Astrocyte of the spinal cord (primary cell): ENCODE measurements at places on chromosomes 12 and 14.

GRCh38 chr14:101839236-101839635, 77.7 kb downstream of the PPP2R5C start:
- no peak for DNase-seq

DNA sequence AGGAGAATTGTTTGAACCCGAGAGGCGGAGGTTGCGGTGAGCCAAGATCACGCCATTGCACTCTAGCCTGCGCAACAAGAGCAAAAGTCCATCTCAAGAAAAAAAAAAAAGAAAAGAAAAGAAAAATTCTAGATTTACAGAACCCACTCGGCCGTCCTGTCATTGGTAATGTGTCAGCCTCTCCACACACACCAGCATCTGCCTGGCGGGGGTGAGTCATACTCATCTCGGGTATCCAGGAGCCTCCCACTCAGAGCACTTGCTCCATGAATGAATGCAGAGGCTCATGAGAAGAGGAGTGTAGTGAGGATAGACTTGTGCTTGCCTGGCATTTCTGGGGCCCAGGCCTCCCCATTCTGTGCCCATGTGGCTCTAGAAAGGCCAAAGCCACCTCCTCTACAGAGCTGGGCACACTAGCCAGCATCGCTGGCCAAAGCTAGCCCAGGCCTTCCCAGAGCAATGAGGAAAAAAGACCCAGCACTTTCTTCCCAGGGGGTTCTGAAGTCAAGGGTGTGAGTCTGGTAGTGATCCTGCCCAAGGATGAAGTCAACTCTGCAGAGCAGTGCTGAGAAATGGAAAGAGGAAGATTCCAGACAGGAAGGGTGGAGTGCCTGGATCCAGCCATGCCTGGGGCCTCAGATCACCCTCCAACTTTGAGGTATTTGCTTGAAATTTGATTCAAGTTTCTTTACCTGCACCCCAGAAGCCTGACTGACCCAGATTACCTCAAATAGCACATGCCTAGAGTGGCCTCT, 31.2 kb upstream of the KLC1 start:
- DNase-seq, result peak; percentile 86

DNA sequence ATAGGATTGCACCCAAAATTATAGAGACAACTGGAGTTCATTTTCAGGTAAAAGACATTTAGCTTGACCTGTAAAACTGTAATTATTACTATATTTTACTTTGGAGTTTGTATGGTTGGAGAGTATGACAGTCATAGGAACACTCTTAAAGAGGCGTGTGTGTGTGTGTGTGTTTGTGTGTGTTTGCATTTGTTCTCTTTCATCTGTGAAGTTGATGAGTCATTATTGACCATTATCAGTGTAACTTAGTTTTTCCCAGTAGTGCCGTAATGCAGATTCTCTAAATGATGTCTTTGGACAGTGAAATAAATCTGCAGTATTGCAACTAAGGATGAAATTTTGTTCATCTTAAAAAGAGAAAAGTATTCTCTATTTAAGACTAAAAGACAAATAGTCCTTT, 13.0 kb downstream of the WASHC4 start:
- DNase-seq, result peak; percentile 13

DNA sequence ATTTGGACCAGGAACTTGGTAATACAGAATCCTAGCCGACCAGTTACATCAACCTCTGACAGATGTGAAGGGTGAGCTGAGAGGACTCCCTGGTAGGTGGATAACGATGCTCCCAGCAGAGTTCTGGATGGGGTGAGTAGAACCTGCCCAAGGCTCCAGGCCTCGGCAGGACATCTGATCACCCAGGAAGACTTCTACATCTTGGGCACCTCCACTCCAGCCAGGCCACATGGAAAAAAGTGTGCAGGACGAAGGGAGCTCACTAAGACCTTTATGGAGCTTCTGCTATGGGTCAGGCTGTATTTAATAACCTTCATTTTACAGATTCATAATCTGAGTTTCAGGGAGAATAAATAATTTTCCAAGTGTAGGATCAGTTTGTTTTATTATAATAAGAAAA, 1028.7 kb downstream of the BCL11B start:
- no peak for DNase-seq

DNA sequence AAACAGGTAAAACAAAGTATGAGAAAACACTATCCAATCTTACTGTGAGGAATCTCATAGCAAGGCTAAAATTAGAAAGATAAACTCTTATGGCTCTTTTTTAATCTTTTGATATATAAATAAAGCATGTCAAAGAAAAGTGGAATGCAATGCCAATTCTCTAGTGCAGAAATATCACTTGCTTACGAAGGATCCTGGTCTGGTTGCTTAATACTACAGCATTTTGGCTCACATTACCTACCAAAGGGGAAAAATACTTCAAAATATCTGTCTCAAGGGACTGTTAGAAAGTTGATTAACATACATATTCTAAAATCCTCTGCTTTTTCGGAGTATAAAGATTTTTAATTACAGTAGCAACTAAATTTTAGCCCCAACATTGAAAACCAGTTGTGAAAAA, 21.4 kb downstream of the AREL1 start:
- no peak for DNase-seq

- peak; percentile 54 for DNase-seq
Measured at GRCh38 chr12:95653771-95654546, 102.7 kb upstream of the USP44 start.

- DNase-seq, result no peak
Measured at GRCh38 chr12:26918321-26919215, 19.2 kb downstream of the INTS13 start.

DNA sequence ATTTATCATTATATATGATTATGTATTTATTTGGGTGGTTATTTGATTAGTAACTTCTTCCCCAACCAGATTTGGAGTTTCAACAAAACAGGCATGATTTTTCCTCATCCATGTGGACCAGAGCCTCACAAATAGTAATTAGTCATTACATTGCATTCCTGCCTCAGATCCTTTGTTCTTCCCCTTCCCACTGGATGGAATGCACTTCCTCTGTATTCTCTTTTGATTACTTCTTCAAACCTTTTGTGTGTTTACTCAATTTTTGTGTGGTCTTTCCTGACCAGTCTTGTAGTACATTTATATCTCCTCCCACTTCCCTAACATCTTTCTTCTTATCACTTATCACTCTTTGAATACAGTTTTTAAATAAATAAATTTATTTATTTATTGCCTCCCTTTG, 15.5 kb downstream of the SYT1 start:
- no peak for DNase-seq

- no peak for DNase-seq
Measured at GRCh38 chr12:115811045-115811444, 466.4 kb downstream of the MED13L start.

DNA sequence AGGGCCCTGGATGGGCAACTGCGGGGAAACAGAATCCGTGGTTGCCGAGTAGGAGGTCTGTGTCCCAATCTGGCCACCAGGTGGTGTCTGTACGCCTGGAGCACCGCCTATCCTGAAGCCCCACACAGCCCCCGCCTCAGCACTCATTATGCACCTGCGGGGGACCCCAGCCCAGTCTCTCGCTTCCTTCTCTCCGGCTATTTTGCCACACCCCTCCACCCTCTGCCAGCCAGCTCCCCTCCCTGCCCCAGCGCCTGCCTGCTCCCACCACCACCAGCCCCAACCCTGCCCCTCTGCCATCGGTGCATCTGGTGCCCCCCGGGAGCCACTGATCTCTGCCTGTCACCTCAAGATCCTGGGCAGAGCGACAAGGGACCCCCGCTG, 2.2 kb upstream of the NXPH4 start:
- DNase-seq, result peak; percentile 39
